ENCODE measurements at places on chromosomes 6 and 20.

- no peak for DNase-seq
Observed at GRCh38 chr6:17881085-17881858, 106.2 kb downstream of the KIF13A start.

DNA sequence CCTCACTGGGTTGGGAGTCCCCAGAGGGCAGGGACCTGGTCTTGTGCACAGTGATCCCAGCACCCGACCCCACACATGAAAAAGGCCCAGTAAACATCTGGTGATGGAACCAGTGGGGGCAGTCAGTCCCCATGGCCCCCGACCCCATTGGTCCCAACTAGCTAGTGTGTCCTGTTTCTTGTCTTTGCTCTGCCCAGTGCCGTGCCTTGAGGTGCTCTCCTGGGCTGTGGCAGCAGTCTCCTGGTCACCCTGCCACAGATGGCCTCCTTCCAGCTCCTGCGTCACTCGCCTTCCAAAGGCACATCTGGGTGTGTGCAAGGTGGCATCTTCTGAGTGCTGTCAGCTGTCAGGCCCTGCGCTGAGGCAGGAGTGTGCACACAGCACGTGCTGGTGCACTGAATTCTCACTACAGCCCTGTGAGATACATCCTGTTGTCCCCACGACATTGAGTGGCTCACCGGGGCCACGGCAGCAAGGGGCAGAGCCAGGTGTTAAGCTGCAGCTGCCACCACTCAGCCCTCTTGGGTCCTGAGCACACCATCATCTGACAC is 3.9 kb downstream of the NPEPL1 start:
- DNase-seq: no peak

GRCh38 chr20:31722257-31723068 is at the start of gene BCL2L1:
TSS of gene BCL2L1 (minus strand) at chr20:31722868. CDS start at chr20:31722218, 650 bp downstream.
- peak; percentile 79 for DNase-seq

DNA sequence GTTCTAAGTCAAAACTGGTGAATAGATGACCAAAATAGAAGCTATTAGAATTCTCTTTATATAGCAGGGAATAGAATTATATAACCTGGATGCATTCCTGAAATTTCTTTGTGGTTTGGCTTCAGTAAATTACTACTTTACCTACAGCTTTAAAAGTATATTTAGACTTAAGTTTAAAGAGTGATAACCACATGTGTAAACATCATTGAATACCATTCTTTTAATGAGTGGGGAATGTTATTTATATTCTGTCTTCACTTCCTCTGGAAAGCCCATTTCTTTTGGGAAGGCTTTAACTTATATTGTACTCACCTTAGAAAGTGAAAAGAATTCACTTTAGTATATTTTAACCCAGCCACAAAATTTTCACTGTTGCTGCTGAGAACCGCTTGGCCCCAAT is 39.1 kb downstream of the PLEKHG1 start:
- no peak for DNase-seq
